ENCODE measurements at places on chromosomes 3 and 15.

GRCh38 chr3:143972505-143973258 lies 1.1 kb downstream of the DIPK2A start:
- peak; percentile 68 for DNase-seq

DNA sequence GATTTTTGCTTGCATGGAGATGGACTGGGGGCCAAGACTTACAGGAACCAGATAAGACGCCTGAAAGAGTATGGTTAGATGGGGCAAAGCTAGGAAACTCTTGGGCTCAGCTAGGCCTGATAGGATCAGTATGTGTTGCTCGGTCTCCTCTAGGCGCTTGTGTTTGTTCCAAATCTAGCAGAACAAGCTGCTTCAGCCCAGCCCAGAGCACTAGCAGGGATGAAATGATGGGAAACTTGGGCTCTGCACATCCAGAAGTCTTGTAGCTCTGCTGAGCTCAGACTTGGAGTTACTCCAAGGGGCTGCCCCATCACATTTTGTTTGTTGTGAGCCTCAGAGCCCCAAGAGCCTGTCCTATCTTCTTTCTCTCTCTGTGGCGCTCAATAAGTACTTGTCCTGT lies 34.7 kb downstream of the FOXL2 start:
- no peak for DNase-seq

- no peak for DNase-seq
Observed at GRCh38 chr3:15053541-15053940, 11.6 kb downstream of the MRPS25 start.

GRCh38 chr3:13372656-13373055 lies 47.5 kb downstream of the NUP210 start:
- DNase-seq = no peak

DNA sequence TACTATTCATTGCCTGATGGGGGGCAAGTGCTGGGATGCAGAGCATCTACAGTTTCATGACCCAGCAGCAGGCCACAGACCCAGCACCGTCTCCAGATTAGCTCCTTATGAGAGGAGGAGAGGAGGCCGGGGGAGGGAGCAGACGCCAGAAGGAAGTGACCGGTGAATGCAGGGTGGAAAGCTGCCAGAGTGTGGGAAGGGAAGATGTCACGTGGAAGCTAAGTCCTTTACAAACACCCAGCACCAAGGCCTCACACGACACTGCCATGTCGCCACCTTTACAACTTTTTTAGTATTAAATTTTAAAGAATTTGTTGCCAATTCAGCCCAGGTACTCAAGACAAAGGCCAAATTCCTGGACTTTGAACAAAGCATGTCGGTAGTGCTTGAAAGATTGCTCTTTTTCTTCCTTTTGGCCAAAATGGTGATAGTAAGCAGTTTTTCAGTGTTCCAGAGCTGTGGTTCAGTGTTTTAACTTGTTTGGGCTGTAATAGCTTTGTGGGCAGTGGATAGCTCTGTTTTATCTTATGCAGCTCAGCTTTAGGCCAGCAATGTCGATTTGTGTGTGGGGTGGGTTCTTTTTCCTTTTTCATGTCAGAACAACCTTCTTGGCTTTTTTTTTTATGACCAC lies 58.2 kb downstream of the ZBTB38 start:
- DNase-seq = no peak

DNA sequence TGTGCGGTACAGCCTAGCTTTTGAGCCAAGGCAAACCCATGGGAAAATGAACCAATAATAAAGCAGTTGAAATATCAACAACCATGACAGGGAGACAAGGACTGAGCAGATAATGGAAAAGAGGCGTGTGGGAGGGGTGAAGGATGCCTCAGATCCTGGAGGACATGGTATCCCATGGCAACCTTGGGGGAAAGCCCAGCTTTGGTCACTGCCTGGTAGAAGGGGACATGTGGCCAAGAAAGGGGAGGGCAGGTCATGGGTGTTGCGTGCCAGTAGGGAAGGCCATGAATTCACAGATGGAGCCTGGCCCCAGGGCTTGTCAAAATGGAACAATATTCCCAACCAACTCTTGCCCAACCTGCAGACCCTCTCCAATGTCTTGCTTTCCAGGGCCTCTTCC lies 140.5 kb upstream of the SMAD3 start:
- no peak for DNase-seq

All from activated naive CD8-positive, alpha-beta T cell treated with anti-CD3 and anti-CD28 coated beads, Interleukin-2, amount 50 U/mL, for 24 hours (primary cell).